ENCODE measurements at places on chromosomes 4 and X. TPM values are rescaled to one million over a fixed set of nuclear protein-coding genes. Genes with fewer than 3 reads are reported as not detected.

DNA sequence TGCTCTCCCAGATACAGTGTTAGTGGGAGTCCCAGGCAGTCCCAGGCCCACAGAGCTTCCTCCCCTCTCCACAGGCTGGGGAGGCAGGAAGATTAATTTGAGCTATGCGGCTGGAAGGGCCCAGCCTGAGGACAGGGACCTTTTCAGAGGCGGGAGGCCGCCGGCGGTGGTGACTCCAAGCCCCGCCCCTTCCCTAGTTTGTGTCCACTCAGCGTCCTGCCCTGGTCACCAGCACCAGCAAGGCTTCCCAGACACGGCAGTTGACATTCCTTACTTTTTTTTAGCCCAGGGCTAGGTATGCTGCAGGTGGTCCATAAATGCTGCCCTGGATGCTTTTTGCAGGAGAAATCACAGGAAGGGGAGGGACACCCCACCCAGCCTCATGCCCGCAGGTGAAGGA lies 67.7 kb upstream of the LRPAP1 start:
- peaks cover 4% of the 10 kb centered on the region for H3K27me3 ChIP-seq
- no peak overlapping the region for H3K27ac ChIP-seq
- DNase-seq, result no peak
- no peaks in the 10 kb centered on the region for H3K36me3 ChIP-seq

- no peak overlapping the region for H3K4me3 ChIP-seq
- DNase-seq, result no peak
- no peaks in the 10 kb centered on the region for H3K27me3 ChIP-seq
- H3K36me3 ChIP-seq, result no peaks in the 10 kb centered on the region
These were observed 48.8 kb upstream of the GBA3 start for GRCh38 chr4:22643952-22644351.

GRCh38 chrX:73913580-73913979 lies 350.6 kb downstream of the CHIC1 start:
- no peak overlapping the region for H3K27ac ChIP-seq
- H3K36me3 ChIP-seq, result no peaks in the 10 kb centered on the region
- no peak for DNase-seq
- peaks cover 3% of the 10 kb centered on the region for H3K4me1 ChIP-seq
- no peak overlapping the region for H3K4me3 ChIP-seq

DCAF4L1 gene
- total RNA-seq, result 0.14 TPM

SPATA4 gene
- not detected for total RNA-seq

TBX22 gene
- not detected for total RNA-seq

All from transverse colon (tissue), 4 donors.